ENCODE measurements at places on chromosomes 6 and 20.

DNA sequence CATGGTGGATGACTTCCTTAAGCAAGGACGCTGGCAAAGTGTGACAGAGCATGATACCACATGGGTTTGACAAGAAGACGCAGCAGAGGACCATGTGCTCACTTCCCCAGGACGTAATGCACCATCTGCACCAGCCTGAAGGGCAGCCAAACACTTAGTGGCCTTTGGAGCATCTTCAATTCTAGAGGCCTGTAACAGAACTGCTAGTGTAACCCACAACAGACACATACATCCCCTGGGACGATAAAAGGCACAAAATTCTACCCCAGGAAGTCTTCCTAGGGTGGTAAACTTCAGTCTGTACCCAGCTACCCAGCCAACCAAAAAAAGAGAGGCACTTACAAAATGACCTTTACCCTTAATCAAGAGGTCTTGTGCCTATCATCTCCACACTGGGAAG is 9.2 kb upstream of the CPNE1 start:
- DNase-seq: no peak

- DNase-seq: no peak
Measured at GRCh38 chr6:21001736-21002135, 467.5 kb downstream of the CDKAL1 start.

- no peak for DNase-seq
Measured at GRCh38 chr6:39903656-39904055, 30.6 kb downstream of the MOCS1 start.

- DNase-seq: peak; percentile 9
Measured at GRCh38 chr20:11958855-11959254, 41.2 kb downstream of the BTBD3 start.

GRCh38 chr6:108523697-108524096 is 37.0 kb upstream of the FOXO3 start:
- DNase-seq: no peak

- DNase-seq: no peak
Measured at GRCh38 chr20:57465943-57466342, 59.0 kb downstream of the CTCFL start.

GRCh38 chr6:3403238-3404173 is 53.3 kb downstream of the SLC22A23 start:
- peak; percentile 17 for DNase-seq

GRCh38 chr20:22776369-22776768 is 192.0 kb upstream of the FOXA2 start:
- no peak for DNase-seq

- no peak for DNase-seq
Measured at GRCh38 chr6:36335465-36336207, 1.1 kb downstream of the BNIP5 start.

- DNase-seq: no peak
Measured at GRCh38 chr6:87993356-87993755, 54.3 kb upstream of the SPACA1 start.
